ENCODE measurements at places on chromosomes 4 and X.

DNA sequence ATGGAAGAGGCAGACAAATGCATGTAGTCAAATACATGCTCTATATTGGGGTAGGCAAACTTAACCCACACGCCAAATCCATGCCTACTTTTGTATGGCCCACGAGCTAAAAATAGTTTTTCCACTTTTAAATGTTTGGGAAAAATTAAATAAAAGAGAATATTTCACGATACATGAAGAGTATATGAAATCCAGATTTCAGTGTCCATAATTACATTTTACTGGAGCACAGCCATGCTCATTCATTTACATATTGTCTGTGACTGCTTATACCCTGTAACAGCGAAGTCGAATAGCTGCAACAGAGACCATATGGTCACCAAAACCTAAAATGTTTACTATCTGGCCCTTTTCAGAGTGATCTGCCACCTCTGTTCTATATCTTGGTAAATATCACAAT, 257.4 kb upstream of the NOCT start:
- DNase-seq = no peak

DNA sequence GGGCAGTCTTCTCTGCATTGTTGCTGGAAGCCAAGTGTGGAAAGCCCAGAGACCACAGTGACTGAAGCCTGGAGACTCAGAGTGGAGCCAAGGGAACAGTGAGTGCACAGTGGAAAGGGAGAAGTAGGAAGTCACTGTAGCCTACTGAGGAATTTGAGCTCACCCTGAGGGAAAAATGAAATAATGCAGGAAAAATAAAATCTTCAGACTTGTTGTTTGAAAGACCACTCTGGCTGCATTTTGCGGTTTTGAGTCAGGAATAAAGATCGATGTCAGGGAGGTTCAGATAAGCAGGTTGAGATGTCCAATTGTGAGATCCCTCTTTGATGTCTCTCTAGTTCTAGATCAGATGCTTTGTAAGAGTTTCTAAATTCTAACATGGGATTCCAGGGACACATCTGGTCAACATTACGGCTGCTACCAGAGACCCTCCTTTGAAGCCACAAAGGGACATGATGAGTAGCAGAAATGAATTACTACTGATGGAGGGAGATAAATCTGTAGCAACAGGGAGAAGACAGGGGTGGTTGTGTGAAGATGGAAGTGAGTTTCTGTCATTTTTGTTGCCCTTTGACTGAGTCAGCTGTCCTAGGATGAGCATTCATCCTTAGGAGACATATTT, 8.4 kb downstream of the ADH4 start:
- no peak for DNase-seq

GRCh38 chr4:117334451-117335188, 249.2 kb upstream of the TRAM1L1 start:
- DNase-seq = no peak

- DNase-seq = no peak
Measured at GRCh38 chr4:132593717-132594400, 555.2 kb upstream of the PCDH10 start.

DNA sequence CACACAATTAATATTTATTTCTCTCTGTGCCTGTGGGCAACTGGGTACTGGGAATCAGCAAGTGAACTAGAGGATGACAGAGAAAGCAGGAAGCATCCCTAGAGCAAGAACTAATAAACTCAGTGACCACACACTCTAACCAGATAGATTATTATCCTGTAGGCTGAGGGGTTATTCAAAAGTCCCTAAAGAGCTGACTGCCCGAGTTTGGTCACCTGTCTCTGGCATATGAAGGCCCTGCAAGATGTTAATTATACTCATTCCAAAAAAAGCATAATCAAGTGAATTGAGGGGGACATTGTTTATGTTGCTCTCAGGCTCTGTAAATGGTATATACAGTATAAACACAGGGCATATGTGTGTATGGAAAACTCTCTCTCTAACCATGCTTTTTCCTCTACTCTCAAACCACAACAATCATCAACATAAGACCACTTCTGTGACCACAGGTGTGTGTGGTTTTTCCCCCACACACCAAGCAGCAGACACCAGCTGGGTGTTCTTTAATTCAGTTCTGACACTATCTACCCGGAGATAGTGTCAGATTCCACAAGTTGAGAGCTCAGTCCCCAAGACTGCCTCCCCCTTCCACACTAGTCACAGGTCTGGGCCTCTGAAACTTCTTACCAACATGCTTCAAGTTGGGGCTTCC, 6.2 kb upstream of the HPSE start:
- DNase-seq = no peak

GRCh38 chr4:38106311-38106710, 146.1 kb downstream of the PTTG2 start:
- no peak for DNase-seq

- DNase-seq = no peak
Measured at GRCh38 chr4:160182727-160183126, 1079.8 kb downstream of the RAPGEF2 start.

DNA sequence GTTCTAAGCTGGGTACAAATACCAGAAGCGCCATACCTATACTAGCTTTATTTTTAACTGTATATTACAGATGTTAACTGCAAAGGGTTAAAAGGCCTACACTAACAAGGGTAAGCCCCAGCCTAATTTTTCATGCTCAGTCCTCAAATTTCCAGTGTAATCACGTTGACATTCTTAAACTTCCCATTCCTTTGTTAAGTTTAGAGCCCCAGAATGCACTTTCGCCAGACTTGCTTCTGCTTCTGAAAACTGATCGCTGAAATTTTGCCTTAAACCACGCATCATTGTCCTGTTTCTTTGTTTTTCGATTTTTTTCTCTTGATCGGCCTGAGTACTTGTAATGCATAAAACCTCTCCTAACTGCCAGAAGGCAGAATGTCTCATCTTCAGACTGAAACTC, 2141.9 kb upstream of the AGA start:
- DNase-seq = no peak

DNA sequence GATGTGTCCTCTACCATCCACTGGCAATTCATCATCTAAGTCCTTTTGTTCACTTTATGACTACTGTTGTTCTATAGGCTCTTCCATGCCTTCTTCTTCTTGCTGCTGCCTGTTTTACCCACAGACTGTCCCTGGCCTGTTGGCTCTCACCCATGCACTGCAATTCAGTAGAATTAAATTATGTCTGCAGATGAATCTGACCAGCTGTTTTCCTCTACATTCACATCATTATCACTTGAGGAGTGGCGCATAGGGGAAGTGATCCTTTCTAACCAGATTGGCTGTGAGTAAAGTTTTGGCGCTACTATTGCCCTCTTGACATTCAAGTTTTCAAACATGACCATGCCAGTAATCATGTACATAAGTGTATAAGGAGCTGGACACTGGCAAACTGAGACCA, 91.7 kb downstream of the FRMPD4 start:
- no peak for DNase-seq

GRCh38 chrX:88135735-88136134, 611.3 kb upstream of the CPXCR1 start:
- DNase-seq = no peak
